ENCODE measurements at places on chromosomes 12 and 14.
A peak's percentile ranks its signal among the peaks of the same experiment; 100 is the strongest.

DNA sequence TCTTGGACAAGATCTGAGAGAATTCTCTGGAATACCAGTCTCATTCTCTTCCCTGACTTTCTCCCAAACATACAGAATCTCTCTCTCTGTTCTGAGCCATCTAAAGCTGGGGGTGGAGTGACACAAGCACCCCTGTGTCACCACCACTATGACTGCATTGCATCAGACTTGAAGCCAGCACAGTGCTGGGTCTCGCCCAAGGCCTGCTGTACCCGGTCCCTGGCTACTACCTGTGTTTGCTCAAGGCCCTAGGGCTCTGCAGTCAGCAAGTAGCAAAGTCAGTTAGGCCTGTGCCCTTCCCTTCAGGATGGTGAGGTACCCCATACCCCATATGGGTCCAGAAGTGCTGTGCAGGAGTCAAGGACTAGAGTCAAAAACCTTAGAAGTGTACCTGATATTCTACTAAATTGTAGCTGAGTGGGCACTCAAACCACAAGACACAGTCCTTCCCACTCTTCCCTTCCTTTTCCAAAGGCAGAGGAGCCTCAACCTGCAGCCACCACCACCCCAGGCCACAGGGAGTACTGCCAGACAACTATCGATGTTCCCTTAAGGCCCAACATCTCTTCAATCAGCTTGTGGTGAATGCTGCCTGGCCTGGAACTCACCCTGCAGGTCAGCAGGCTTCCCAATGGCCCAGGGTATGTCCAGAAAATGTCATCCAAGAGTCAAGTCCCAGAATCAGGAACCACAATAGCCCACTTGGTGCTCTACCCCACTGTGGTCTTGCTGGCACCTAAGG is 21.2 kb upstream of the RDH16 start:
- no peak overlapping the region for H3K27ac ChIP-seq
- no peak overlapping the region for H3K4me3 ChIP-seq
- no peaks in the 10 kb centered on the region for H3K4me1 ChIP-seq
- H3K36me3 ChIP-seq, result peaks cover 4% of the 10 kb centered on the region
- DNase-seq, result no peak

- H3K27ac ChIP-seq, result no peak overlapping the region
- no peaks in the 10 kb centered on the region for H3K36me3 ChIP-seq
- H3K4me3 ChIP-seq, result no peak overlapping the region
- DNase-seq, result no peak
- H3K4me1 ChIP-seq, result peaks cover 7% of the 10 kb centered on the region
- H3K27me3 ChIP-seq, result no peaks in the 10 kb centered on the region
Observed at GRCh38 chr12:7045913-7046312, 14.6 kb upstream of the C1S start.

DNA sequence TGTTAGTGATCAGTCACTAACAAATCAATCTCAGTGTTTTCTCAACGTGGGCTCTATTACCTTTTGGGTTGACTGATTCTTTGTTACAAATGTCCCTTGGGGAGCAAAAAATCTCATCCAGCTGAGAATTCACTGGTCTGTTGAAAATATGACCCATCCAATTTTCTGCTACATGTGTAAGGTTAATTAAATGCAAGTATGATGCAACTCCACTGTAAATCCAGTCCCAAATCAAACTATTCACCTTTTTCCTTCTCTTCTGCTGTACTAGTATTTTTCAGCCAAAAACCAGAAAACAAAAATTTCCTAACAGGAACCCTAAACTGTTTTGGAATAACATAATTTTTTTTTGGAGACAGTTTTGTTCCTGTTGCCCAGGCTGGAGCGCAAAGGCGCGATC is 2.2 kb downstream of the ERH start:
- peaks cover 30% of the 10 kb centered on the region for H3K36me3 ChIP-seq
- no peak for DNase-seq
- no peaks in the 10 kb centered on the region for H3K27me3 ChIP-seq
- H3K27ac ChIP-seq, result peak overlapping the region; percentile 52
- no peak overlapping the region for H3K4me3 ChIP-seq
- H3K4me1 ChIP-seq, result peaks cover 35% of the 10 kb centered on the region

DNA sequence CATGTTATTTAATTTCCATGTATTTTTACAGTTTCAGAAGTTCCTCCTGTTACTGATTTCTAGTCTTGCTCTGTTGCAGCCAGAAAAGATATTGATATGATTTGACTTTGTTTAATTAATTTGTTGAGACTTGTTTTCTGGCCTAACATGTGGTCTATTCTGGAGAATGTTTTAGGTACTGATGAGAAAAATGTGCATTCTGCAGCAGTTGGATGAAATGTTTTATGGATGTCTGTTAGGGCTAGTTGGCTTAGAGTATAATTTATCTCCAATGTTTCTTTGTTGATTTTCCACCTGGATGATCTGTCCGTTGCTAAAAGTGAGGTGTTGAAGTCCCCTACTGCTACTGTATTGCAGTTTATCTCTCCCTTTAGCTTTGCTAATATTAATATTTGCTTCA is 54.4 kb downstream of the GPR137C start:
- DNase-seq, result no peak
- H3K36me3 ChIP-seq, result no peaks in the 10 kb centered on the region
- H3K4me1 ChIP-seq, result peaks cover 4% of the 10 kb centered on the region
- peaks cover 3% of the 10 kb centered on the region for H3K27me3 ChIP-seq
- no peak overlapping the region for H3K4me3 ChIP-seq
- no peak overlapping the region for H3K27ac ChIP-seq

- H3K4me1 ChIP-seq, result peaks cover 2% of the 10 kb centered on the region
- H3K27me3 ChIP-seq, result peaks cover 22% of the 10 kb centered on the region
- no peaks in the 10 kb centered on the region for H3K36me3 ChIP-seq
- no peak overlapping the region for H3K27ac ChIP-seq
- DNase-seq, result no peak
Observed at GRCh38 chr14:104598039-104598909, 6.3 kb downstream of the TMEM179 start.

DNA sequence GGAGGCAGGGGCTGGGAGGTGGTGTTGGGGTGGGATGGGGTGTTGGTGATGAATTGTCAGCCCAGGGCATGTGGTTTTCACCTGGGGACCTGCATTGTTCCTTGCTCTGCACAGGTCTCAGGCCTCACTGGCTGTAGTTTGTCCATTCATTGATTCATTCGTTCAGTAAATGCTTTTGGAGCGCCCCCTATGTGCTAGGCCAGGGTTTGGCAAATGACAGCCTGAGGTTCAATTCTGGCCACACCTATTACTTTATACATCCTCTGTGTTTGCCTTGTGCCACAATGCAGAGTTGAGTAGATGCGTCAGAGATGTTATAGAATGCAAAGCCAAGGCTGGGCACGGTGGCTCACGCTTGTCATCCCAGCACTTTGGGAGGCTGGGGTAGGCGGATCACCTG is 4.7 kb downstream of the ADCK1 start:
- DNase-seq, result no peak
- no peaks in the 10 kb centered on the region for H3K27me3 ChIP-seq
- peaks cover 9% of the 10 kb centered on the region for H3K4me1 ChIP-seq
- no peak overlapping the region for H3K4me3 ChIP-seq
- no peak overlapping the region for H3K27ac ChIP-seq

Data from memory B cell (primary cell).